ENCODE measurements at places on chromosomes 11 and 22.

- DNase-seq: no peak
Measured at GRCh38 chr11:109604481-109605400, 182.8 kb downstream of the C11orf87 start.

GRCh38 chr22:19522881-19523239 is 1.4 kb downstream of the CLDN5 start:
- no peak for DNase-seq

GRCh38 chr11:86515297-86516094 is 140.8 kb downstream of the CCDC81 start:
- no peak for DNase-seq

DNA sequence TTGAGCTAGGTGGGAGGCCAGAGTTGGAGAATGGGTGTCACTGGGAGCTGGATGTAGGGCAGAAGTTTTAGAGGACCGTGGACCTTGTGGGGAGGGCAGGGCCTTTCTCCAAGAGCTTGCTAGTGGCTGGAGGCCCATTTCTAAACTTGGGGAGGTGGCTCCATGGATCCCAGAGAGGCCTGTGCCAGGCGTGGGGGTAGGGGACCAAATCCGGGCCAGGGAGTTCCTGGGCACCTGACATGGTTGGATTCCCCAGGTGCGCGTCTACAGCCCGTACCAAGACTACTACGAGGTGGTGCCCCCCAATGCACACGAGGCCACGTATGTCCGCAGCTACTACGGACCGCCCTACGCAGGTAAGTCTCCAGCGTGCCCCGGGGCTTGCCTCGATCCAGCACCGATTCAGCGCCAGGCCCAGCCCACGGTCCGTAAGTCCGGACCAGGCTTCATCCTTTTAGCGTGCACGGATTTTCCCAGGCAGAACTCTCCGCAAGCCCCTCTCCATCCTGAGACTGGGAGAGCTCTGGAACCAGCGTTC is 14.2 kb downstream of the PLEKHB1 start:
- no peak for DNase-seq

DNA sequence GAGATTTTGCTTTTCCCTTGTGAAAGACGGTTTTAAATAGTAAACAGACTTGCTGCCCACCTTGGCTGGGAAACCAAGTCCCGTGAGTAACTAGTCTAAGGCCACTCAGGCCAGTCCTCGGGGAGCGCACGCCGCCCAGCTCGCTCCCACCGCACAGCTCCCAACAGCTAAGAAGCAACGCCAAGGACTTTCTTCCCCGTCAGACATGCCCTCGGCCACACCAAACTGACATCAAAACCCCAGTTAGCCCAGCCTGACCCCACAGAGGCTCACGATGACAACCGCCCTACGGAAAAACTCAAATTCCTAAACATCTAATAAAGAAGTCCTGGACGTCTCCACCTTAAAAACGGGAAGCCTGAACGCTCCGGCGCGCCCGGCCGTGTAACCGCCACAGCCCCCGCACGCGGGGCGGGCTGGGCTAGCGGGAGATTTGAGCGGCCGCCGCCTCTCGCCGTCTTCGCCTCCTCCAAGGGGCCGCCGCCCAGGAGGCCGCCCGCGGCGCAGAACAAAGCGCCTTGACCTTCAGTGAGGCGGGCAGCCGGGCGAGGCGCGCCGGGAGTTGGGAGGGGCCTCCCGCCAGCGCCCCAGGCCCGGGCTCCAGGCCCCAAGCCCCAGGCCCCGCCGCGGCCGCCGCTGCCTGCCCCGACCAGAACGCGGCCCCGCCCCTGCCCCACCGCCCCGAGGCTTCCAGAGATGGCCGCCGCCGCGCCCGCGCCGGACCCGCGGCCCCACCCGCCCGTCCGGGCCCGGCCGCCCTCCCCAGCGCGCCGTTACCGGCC is 486 bp downstream of the NAP1L4 start:
- peak; percentile 65 for DNase-seq

DNA sequence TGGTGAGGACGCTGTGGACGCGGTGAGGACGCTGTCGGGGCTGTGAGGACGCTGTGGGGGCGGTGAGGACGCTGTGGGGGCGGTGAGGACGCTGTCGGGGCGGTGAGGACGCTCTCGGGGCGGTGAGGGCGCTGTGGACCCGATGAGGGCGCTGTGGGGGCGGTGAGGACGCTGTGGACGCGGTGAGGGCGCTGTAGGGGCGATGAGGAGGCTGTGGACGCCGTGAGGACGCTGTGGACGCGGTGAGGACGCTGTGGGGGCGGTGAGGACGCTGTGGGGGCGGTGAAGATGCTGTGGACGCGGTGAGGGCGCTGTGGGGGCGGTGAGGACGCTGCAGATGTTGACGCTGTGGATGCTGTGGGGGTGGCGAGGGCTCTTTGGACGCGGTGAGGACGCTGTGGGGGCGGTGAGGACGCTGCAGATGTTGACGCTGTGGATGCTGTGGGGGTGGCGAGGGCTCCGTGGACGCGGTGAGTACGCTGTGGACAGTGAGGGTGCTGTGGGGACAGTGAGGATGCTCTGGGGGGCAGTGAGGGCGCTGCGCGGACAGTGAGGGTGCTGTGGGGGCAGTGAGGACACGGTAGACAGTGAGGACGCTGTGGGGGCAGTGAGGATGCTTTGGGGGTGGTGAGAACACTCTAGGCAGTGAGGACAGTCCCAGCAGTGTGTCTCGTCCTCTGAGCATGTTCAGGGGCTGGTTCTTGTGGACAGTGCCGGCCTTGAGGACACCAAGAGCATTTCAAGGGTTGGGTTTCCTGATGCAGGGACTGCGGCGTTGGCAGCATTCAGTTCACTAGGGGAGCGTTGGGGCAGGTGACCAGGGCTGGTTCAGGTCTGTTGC is 4.2 kb downstream of the GP1BB start:
- DNase-seq: no peak

DNA sequence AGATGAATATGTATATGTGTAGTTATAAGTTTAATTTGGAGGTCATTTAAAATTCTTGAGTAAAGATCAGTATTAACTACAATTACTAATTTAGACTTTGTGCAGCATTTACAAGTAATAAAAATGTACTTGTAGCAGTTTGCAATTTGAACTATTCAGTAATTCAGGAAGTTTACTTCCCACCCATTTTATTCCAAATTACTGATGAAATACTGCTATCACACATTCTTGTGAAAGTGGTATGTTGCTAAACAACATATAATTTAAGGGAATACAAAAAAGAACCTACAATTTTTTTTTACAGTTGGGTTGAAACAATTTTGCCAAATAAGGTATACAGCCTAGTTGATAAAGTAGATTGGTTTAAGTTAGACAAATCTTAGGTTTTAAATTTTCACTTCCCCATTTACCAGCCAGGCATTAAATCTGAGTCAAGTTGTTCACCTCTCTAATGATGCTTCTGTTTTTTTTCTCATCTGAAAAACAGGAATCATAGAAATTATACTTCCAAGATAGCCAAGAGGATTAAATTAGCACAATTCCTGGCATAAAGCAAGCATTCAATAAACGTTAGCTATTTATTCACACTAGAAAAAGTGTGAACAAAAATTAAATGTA is 45.3 kb downstream of the ZBTB44 start:
- no peak for DNase-seq

DNA sequence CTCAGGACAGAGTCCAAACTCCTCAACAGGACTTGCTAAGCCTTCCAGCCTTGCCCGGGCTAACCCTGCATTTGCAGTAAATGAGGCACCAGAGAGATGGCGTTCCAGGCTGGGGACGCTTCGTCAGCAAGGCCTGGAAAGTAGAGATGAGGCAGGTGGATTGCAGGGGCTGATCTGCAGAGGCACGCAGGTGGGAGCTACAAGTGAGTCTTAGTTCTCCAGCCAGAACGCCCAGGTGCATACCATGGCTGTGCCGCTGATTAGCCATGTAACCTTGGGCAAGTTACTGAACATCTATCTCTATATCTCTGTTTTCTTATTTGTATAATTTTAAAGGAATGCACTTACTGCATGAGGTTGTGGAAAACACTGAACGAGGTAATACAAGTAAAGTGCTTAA is 52.7 kb upstream of the BARX2 start:
- DNase-seq: no peak

DNA sequence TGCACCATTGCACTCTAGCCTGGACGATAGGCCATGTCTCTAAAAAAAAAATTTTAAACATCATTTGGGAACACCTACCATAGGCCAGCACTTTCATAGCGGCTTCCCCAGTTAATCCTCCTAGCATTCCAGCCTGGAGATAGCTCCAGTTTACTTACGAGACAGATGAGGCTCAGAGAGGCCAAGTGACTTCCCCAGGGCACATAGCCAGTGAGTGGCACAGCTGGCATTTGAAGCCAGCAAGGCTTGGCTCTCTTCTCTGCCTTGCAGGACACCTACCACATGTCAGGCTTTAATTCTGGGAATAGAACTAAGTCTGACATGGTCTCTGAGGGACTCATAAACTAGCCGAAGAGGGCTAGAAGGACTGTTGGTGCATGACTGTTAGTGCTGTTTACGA is 4.9 kb upstream of the TAGLN start:
- DNase-seq: no peak

Data from activated naive CD4-positive, alpha-beta T cell treated with Interleukin-2 at 50 U/mL for 16 hours (primary cell).